ENCODE measurements at places on chromosomes 1 and 21.

GRCh38 chr1:53482441-53483153 lies 23.4 kb downstream of the DMRTB1 start:
- no peak for DNase-seq

GRCh38 chr1:36076979-36077573 lies 6.8 kb upstream of the TEKT2 start:
- no peak for DNase-seq

GRCh38 chr1:157001304-157001703 lies 44.2 kb downstream of the ARHGEF11 start:
- no peak for DNase-seq

GRCh38 chr1:66211521-66211920 lies 322.4 kb upstream of the SGIP1 start:
- no peak for DNase-seq

DNA sequence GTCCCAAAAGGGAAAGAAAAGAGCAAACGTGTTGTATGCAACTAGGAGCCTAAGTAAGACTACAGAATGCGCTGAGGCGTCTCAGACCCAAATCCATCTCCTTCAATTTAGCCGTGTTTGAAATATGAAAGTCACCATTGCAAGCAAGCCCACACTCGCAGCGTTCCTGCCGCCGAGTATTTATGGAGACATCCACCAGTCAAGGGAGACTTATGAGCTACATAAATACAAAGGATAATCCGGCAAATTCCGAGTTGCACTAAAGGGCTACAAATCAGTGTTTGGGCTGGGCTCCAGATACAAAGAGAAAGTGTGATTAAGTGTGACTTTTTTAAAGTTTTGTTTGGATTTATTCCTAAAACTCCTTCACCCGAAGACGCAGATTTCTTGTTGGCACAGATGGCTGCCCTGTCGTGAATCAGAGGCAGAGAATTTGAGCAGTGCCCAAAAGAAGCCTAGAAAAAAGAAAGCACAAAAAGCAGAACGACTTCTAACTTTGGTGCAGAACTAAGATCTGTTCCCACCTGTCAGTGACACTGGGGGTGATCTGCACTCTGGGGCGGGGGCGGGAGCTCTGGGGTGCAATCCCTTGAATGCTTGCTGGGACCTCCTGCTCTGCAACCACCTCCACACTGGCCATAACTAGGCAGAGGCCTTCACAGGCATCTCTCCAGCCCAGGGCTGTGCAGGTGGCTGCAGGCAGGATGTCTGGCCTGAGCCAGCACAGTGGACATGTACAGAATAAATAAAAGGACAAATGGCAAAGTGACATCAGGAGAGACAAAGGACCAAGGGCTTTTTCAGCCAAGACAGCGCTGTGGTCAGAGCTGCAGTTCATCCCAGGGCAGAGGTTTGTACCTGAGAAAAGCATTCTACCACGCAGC lies 489.7 kb downstream of the NPHP4 start:
- DNase-seq: no peak

DNA sequence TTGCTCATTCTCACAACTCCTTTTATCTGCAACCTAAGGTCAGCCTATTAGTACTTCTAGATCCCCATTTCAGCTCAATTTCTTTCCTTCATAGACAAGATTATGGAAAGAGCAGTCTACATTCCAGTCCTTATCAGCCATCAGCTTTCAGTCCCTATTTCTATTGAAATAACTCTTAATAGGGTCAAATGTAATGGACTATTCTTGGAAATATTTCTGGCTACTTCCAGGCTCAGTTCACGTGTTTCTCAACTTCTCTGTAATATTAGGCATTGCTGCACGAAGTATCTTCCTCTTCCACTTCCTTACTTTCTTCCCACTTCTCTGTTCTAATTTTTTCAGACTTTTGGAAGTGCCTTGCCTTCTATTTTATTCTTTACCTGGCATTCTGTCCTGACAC lies 232.9 kb upstream of the USP25 start:
- DNase-seq: no peak

DNA sequence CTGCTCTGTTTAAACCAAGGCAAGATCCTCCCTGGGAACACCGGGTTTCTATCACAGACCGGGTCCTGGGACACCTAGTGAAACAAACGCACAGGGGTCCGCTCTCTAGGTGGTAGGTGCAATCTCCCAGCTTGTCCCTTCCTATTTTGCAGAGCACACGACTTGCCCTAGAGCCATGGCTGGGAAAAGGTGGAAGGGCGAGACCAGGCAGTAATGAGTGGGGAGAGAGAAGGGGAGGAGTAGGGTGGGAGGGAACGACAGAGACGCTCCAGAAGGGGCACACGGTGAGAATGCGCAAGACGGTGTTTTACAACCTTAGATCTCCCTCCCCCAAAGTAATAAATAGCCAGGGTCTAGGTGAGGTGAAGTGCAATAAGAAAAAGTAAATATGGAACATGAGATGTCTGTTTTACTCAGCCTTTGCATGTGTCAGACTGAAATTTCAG lies 9.3 kb upstream of the ARHGAP29 start:
- DNase-seq: no peak

- no peak for DNase-seq
Measured at GRCh38 chr1:68359045-68359444, 90.7 kb downstream of the RPE65 start.

- DNase-seq: no peak
Measured at GRCh38 chr1:54519709-54520108, 28.3 kb upstream of the ACOT11 start.
